ENCODE measurements at places on chromosomes 13 and 19. TPM values are rescaled to one million over a fixed set of nuclear protein-coding genes. Genes with fewer than 3 reads are reported as not detected.

GRCh38 chr13:49417161-49417560 lies 26.7 kb downstream of the CAB39L start:
- H3K27ac ChIP-seq: no peak overlapping the region
- no peaks in the 10 kb centered on the region for H3K27me3 ChIP-seq
- H3K36me3 ChIP-seq: no peaks in the 10 kb centered on the region
- no peak overlapping the region for H3K4me3 ChIP-seq
- H3K4me1 ChIP-seq: peaks cover 3% of the 10 kb centered on the region

DNA sequence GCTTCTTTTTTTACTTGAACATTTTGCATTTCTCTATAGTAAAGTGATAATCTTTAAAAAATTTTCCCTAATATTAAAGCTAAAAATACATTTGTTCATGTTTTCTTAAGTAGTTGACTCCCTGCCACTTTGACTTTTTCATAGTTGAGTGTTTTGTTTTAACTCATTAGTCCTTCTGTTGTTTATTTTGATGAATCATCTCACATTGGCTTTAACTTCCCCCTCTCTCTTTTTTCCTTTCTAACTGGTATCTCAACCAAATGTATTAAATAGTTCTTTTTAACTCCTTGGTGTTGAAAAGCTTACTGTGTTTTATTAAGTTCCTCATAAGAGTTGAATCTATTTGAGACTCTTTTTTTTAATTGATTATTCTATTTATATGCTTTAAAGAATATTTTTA lies 2.8 kb downstream of the TNFSF13B start:
- no peaks in the 10 kb centered on the region for H3K27me3 ChIP-seq
- H3K4me1 ChIP-seq: peaks cover 8% of the 10 kb centered on the region
- no peaks in the 10 kb centered on the region for H3K36me3 ChIP-seq
- no peak for DNase-seq
- no peak overlapping the region for H3K4me3 ChIP-seq

GRCh38 chr19:33627962-33628839 lies 6.4 kb downstream of the CHST8 start:
- H3K27me3 ChIP-seq: peaks cover 13% of the 10 kb centered on the region
- peak overlapping the region; percentile 64 for H3K27ac ChIP-seq
- no peak overlapping the region for H3K4me3 ChIP-seq
- H3K4me1 ChIP-seq: no peaks in the 10 kb centered on the region

GRCh38 chr19:9010693-9011092 lies 484 bp upstream of the MUC16 start:
- peaks cover 2% of the 10 kb centered on the region for H3K27me3 ChIP-seq
- peaks cover 14% of the 10 kb centered on the region for H3K36me3 ChIP-seq
- no peak overlapping the region for H3K27ac ChIP-seq
- no peak overlapping the region for H3K4me3 ChIP-seq
- no peaks in the 10 kb centered on the region for H3K4me1 ChIP-seq

DNA sequence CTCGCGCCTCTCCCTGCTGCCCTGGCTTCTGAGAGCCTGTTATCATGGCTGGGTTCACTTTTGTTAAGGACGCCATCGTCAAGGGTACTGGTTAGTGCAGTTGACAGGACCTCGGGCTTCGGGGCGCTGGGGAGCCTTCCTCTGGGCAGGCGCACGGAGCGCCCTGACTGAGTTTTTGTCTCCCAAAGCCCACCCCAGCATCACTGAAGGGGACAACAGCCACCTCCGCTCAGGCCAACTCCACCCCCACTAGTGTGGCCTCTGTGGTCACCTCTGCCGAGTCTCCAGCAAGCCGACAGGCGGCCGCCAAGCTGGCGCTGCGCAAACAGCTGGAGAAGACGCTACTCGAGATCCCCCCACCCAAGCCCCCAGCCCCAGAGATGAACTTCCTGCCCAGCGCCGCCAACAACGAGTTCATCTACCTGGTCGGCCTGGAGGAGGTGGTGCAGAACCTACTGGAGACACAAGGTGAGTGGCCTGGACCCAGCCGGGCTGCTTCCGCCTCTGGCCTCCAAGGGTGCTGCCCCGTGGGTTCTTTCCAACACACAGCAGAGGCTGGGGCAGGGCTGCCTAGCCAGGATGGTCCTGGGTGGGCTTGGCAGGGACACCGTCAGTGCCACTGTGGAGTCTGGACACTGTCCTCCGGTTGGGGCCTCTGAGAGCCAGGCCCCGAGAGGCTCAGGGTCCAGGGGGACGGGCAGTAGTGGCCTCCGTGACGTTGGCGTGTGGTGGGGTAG lies 16.9 kb downstream of the TSSK6 start:
- H3K36me3 ChIP-seq: peaks cover 39% of the 10 kb centered on the region
- no peaks in the 10 kb centered on the region for H3K4me1 ChIP-seq
- no peak for DNase-seq
- H3K4me3 ChIP-seq: no peak overlapping the region
- peaks cover 27% of the 10 kb centered on the region for H3K27me3 ChIP-seq

Gene NOVA2
- total RNA-seq: 86.0 TPM

Gene CHST8
- total RNA-seq: 0.54 TPM

Measured in endothelial cell (in vitro differentiated cells).